ENCODE measurements at places on chromosomes 3 and 15.

DNA sequence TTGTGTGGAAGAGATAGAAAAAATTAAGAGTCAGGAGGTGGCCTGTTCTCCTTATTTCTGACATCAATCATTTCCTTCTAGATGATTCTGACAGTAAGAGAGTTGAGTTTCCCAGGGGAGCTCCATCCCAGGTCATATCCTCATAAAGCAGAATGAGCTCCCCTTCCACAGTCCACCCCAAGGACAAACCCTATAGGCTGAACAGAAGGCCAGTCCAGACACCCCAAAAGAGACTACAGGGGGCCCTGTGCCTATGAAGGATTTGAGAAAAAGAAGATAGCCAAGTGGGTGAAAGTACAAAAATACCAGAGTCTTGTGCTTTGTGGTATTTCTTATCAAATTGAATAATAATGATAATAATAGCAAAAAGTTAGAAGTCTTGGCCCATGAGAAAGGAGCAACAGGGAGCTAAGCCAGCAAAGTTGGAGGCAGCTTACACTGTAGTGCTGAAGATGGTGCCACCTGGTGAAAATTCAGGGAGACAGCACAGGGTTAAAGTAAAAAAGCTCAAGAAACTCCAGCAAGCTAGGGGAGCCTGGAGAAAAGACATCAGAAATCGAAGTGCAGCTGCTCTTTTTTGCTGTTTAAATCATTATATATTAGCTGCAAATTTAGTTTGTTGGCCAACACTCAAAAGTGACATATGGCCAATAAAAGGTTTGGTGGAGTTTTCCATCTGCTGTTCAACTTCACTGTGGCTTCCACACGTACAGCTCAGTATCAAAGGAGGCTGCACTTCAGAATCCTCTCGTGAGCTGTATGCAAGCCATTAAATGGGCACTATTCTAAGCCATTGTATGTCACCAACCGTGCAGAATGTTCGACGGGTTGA is 35.8 kb upstream of the SLC24A5 start:
- peak; percentile 70 for DNase-seq

GRCh38 chr15:57111002-57111401 is 192.6 kb downstream of the TCF12 start:
- no peak for DNase-seq

DNA sequence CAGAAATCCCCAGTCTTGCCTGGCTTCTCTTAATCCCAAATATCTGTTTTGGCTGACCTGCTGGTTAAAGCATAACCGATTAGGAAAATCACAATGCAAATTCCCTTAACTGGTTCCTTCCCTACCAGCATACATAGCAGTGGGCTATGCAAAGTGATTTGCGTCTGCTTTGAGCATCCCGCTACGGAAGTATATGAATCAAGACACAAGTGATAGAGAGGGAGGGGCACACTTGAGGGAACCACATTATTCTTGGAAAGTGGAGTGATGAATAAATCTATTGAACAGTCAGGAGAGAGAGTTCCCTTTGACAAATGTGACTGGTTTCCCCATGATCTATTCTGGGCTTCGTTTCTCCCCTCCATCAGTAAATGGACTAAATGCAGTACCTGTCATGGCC is 119.6 kb upstream of the C15orf61 start:
- DNase-seq = no peak

DNA sequence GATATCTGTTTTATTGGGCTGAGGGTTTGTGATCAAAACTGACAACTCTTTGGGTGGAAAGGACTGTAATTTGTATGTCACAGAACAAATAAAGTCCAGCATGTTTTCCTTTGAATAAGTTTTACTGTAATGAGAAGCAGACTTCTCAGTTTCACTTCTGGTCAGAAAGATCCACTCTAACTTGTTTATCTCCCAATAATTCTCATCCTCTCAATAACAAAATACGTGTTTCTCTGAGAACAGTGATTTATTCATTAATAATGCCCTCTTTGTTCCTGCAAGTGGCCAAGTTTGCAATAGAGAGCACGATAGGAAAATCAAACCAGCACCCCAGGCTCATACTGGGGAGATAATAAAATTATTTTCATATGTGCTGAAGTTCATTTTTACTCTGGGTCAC is 190.6 kb downstream of the CNTN3 start:
- no peak for DNase-seq
